SJSA1 (cell line): ENCODE measurements at places on chromosomes 6 and 20.

DNA sequence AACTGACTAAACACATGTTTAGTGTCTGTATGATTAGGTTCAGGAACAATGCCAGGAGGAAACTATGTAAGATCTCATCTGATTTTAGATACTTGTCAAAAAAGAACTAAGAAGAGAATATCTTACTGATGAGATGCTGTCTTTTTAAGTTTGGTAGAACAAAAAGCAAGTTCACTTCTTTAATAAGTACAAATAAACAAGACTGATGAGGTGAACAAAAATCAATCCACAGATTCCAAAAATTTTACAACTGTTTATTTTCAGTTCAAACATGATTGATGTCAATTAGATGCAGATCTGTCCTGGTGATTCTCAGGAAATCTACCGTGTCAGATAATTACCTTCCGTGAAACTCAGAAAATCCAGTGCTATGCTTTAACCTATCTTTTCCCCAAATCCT lies 24.9 kb downstream of the EPHA7 start:
- no peak for DNase-seq

DNA sequence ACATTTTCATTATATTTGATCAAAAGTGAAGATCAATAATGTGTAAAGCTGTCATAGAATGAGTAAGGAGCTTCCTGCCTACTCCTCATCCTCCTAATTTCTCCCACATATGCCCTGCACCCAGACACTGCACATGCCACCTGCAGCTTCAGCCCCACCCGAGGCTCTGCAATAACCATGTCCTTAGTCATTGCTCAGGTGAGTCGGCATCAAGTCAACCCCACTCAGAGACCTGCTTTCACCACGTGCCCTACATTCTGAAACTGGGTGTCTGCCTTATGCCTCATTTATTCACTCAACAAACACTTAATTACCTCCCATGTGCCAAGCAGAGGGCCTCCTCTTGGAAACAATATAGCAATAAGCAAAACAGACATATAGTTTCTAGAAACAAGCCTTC lies 15.4 kb upstream of the TNFAIP3 start:
- DNase-seq = no peak

GRCh38 chr6:155389130-155389529 lies 66.5 kb downstream of the NOX3 start:
- no peak for DNase-seq

DNA sequence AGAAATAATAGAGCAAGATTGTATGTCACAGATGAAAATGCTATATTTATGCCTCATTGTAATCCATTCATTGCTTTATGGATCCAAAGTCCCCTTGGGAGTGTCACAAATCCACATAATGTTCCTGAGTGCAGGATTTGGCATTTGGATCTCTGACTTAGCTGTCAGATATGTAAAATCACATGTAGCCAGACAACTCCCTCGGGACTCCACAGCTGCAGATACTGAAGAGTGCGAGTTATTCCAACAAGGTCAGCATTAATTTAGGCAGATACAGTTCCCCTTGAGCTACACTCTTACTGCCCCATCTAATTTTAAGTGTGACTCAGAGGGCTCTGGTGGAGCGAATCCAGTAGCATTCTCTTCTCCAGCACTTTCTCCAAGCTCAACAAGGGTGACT lies 433.2 kb downstream of the CD83 start:
- DNase-seq = no peak

DNA sequence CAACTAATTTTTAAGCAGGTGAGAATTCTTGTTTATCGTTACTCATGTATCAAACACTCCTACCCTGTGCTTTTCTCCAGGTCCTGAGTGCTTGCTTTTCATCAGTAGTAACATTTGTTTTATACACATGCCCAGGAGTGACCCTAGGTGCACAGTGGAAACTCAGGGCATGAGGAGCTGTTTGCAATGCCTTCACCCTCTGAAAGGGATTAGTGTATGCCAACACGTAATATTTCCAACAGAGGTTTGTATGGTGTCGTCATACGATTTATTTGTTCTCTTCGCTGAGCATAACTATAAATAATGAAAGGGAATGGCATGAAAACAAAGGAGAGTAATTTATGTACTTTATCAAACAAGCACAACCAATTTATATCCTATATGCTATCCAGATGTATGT lies 537.4 kb upstream of the MMS22L start:
- no peak for DNase-seq

- DNase-seq = no peak
These were observed 19.8 kb downstream of the LAMA4 start for GRCh38 chr6:112234601-112235000.

DNA sequence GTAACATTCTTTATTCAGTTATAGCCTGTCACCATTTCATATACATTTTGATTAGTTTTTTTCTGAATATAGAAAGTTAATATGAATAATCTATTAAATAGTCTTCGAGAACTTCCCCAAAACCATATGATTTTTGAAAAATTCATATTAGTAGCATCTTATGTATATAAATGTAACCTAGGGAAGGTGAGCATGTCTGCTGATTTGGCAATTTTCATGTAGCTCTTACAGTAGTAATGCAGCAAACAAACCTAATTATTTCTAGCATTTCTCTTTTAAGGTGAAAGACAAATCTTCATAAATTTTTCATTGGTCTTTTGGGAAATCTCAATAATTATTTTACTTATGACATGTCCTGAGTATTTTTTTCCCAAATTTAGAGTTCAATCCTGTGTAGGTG lies 939.0 kb downstream of the TBC1D32 start:
- no peak for DNase-seq

GRCh38 chr6:164034602-164035140 lies 620.2 kb downstream of the QKI start:
- no peak for DNase-seq

DNA sequence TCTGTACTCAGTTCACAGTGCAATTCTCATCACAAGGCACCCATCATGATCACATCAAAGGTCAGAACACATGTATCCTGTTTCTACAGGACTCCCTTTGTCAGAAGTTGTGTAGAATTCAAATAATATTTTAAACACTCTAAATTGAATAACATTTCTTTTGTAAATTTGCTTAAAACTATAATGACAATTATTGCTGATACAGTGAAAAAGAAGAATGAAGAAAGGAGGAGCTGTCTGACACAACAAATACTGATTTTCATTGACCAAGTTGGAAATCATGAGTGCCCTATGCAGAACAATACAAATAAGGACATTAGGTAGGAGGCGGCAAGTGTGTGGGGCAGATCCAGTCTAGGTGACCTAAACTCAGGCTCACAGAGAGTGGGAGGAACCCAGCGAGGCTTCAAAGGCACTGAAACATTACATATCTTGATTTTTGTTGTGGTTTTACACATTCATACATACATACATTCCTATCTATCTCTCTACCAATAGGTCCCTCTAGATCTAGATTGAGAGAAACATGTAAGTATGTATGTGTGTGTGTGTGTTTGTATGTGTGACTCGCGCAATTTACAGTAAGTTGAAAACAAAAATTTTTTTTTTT lies 79.2 kb upstream of the SLC2A12 start:
- no peak for DNase-seq

DNA sequence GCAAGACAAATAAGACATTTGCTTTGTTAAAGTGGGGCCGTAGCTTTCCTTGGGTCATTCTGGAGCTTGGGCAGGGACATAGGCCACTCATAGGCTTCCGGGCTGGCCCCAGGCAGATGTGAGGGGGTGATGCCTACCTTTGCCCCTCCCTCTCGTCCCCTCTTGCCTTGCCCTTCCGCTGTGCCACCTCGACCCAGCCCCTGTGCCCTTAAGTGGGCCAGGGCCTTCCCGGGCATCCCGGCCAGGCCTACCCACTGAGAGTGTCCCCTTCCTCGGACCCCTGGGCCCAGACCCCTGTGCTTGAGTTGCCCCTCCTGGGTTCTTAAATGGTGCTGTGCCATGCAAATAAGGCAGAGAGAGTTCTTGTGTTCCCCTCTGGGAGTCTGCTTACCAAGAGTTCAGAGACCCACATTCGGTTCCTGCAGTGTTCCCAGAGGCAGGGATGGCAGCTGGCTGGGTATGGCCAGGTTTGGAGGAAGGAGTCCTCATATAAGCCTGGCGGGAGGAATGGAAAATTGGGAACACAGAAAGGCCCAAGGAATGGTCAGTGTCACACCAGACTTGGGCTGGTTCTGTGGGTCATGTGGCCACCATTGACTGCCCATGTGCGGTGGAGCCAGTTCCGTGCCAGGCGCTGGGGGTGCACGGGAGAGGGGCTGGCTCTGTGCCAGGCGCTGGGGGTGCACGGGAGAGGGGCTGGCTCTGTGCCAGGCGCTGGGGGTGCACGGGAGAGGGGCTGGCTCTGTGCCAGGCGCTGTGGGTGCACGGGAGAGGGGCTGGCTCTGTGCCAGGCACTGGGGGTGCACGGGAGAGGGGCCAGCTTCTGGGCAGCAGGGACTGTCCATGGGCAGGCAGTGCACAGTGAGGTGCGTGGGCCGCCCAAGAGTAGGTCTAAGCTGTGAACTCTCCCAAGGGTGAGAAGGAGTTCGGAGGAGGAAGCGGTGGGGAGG lies 173.5 kb upstream of the SNX9 start:
- DNase-seq = no peak

DNA sequence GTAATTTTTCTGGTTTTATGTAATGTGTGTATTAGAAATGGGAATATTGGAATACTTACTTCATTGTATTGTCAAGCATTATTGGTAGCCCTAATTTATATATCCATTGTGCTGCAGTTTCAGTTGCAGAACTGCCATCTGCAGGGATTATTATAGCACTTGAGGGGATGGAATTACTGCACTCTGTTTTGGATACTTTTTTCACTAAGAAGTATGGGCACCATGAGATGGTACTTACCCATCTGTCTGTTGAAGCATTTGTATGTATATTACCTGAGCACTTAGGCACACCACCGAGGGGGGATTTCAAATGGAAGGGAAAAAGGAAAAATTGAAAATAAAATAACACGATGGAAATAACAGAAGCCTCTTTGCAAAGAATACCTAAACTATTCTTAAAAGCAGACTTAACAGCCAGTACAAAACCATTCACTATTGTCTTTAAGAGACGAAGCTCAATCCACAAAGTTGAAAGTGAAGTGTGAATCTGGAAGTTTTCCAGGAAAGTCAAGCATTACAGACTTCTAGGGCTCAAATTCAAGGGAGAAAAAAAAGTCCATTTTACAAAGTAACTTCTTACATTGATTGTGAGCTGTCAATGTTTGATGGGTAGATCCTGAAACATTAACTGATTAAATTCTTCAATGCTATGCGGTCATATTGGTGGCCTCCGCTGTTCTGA lies 318.7 kb downstream of the SOX4 start:
- no peak for DNase-seq

- peak; percentile 92 for DNase-seq
These were observed 307.3 kb upstream of the SUPT3H start for GRCh38 chr6:45685076-45685475.

GRCh38 chr20:35901678-35902544 lies 52.4 kb downstream of the SCAND1 start:
- DNase-seq = no peak

- peak; percentile 74 for DNase-seq
These were observed 42.6 kb upstream of the ENPP1 start for GRCh38 chr6:131765081-131765803.

- DNase-seq = no peak
These were observed 8.4 kb upstream of the GUCA1B start for GRCh38 chr6:42203183-42203582.

DNA sequence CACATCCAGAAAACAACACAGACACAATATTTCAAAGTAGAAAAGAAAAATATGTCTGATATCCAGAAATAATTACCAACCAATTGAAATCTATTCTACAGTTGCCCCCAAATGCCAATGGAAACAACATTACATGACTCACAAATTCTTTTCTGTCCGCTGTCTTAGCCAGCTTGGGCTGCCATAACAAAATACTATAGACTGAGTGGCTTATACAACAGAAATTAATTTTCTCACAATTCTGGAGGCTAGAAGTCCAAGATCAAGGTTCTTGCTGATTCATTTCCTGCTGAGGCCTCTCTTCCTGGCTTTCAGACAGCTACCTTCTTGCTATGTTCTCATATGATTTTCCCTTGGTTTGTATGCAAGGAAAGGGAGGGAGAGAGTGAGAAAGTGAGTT lies 698.1 kb downstream of the DHX35 start:
- DNase-seq = no peak

DNA sequence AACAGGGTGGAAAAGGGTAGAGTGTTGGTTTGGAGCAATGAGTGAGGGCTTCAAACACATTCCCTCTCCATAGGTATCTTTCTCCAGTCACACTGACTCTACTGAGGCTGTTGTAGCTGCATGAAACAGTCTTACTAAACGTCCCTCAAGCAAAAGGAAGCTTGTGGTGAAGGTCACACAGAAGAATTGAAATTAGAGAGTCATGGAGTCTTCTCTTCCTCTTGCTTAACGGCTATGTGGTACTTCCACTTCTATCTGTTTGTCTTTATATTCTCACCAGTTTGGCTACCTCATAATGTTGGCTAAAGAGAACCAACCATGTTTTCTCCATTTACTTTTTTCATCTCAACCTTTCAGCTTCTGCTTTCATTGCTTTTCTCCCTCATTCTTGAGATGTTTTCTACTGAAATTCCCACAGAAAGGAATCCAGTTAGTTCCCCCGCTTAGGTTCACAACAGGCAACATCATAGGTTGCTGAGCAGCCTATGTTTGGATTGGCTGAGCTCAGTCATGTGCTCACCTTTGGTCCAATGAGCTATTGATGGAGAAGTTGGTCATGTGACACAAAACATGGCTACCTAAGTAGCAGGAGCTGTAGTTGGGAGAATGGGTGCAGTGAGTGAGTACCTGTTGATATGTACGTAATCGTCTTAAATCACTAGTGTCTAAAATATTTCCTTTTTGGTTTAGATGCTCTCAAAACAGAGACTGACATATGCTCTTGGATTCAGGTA lies 99.8 kb downstream of the SNAP25 start:
- DNase-seq = no peak

DNA sequence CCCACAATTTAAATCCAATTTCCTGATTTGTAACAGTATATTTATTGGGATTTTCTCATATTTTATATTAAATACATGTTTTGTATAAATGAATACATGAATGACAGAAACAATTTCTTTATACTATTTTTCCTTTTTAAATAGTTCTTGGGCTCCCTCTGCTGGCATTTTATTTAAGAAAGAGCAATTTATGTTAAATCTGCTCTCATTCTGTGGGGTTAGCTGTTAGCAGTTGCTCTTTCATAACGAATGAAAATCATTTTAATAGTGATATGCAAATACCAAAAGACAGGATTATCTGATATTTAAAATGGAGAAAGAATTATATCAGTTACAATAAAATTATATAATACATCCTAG lies 118.3 kb downstream of the RALGAPA2 start:
- DNase-seq = peak; percentile 2

DNA sequence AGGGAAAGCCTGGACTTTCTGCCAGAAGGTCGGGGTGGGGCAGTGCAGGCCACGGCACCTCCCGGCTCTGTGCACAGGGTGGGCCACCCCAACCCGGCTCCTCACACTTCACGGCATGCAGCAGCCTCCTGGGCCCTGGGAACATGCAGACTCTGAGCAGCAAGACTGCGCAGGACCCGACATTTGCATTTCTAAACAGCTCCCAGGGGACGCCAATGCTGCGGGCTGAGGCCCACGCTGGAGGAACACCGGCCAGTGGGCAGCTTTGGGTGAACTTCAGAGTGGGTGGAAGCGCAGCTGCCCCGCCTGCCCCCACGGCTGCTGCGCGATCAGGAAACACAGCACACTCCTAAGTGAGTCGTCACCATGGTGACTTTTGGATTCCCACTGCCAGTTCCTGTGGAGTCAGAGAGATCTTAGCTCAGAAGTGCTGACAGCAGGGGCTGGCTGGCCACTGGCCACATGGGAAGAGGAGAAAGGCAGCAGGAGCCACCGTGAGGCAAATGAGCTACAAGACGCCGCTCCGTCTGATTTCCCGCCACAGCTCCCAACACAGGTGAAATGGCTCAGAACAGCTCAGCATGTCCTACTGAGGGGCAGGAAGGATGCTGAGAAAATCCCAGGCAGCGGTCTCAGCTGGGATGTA lies 52.1 kb downstream of the RNASET2 start:
- DNase-seq = no peak
